Foreskin keratinocyte (primary cell): ENCODE measurements at places on chromosomes 11 and 22. TPM values are rescaled to one million over a fixed set of nuclear protein-coding genes. Genes with fewer than 3 reads are reported as not detected.

Gene OR51B4
- not detected in 2 replicates for total RNA-seq

Gene RFPL3
- total RNA-seq, result not detected in 2 replicates

Gene TMEM191C
- total RNA-seq, result 0.46 and 1.2 TPM in 2 replicates

Gene CARD18
- total RNA-seq, result 0.48 and 0.78 TPM in 2 replicates

Gene DCHS1
- 0.03 and 0.11 TPM in 2 replicates for total RNA-seq

Gene L3MBTL2
- total RNA-seq, result 20.6 and 21.2 TPM in 2 replicates

Gene GPR83
- total RNA-seq, result not detected in 2 replicates

Gene MRGPRE
- not detected in 2 replicates for total RNA-seq

Gene BLID
- total RNA-seq, result 0.78 TPM in 2 replicates

Gene GAL3ST1
- not detected in 2 replicates for total RNA-seq

Gene CRYBB2
- total RNA-seq, result not detected in 2 replicates

Gene ENTHD1
- total RNA-seq, result not detected in 2 replicates

Gene A4GALT
- 11.7 and 16.0 TPM in 2 replicates for total RNA-seq

Gene OR5A1
- total RNA-seq, result not detected in 2 replicates

Gene SNU13
- 155 and 157 TPM in 2 replicates for total RNA-seq

Gene TEX54
- not detected in 2 replicates for total RNA-seq

Gene IL17REL
- not detected in 2 replicates for total RNA-seq

Gene MUC5AC
- not detected in 2 replicates for total RNA-seq

Gene OR52I1
- not detected in 2 replicates for total RNA-seq

Gene UPB1
- not detected in 2 replicates for total RNA-seq

Gene ANO9
- 19.0 and 26.0 TPM in 2 replicates for total RNA-seq

Gene ZC3H7B
- total RNA-seq, result 82.6 and 89.4 TPM in 2 replicates

Gene KRTAP5-8
- total RNA-seq, result not detected in 2 replicates

Gene TBX1
- 0.54 and 0.63 TPM in 2 replicates for total RNA-seq

Gene PATE4
- total RNA-seq, result not detected in 2 replicates

Gene GDPD4
- not detected in 2 replicates for total RNA-seq

Gene CATSPERZ
- total RNA-seq, result 0.44 and 0.46 TPM in 2 replicates

Gene CHRDL2
- total RNA-seq, result not detected in 2 replicates

Gene ART5
- 0.11 TPM in 1 of 2 replicates, not detected in the other for total RNA-seq

Gene MRGPRG
- not detected in 2 replicates for total RNA-seq

Gene P2RY2
- 5.1 and 6.3 TPM in 2 replicates for total RNA-seq

Gene ART1
- total RNA-seq, result not detected in 2 replicates

Gene TIGD3
- 0.07 and 0.14 TPM in 2 replicates for total RNA-seq

Gene SORL1
- 67.1 and 71.9 TPM in 2 replicates for total RNA-seq

Gene CRYAB
- total RNA-seq, result 0.85 and 2.0 TPM in 2 replicates

Gene OVCH2
- 0.95 and 3.1 TPM in 2 replicates for total RNA-seq

Gene DEPDC7
- 18.1 and 18.2 TPM in 2 replicates for total RNA-seq

Gene PIH1D2
- 1.8 and 2.4 TPM in 2 replicates for total RNA-seq

Gene HTR3B
- total RNA-seq, result not detected in 2 replicates

Gene PACSIN3
- 67.9 and 71.4 TPM in 2 replicates for total RNA-seq

Gene EHD1
- 94.9 and 114 TPM in 2 replicates for total RNA-seq

Gene FBLN1
- 31.9 and 44.6 TPM in 2 replicates for total RNA-seq

Gene TCIRG1
- total RNA-seq, result 36.7 and 46.0 TPM in 2 replicates

Gene SGSM1
- not detected in 2 replicates for total RNA-seq

Gene SPDYC
- not detected in 2 replicates for total RNA-seq

Gene TPBGL
- not detected in 2 replicates for total RNA-seq

Gene LAYN
- 8.1 TPM in 2 replicates for total RNA-seq

Gene ARHGAP32
- total RNA-seq, result 8.6 and 11.2 TPM in 2 replicates

Gene OLFML1
- not detected in 2 replicates for total RNA-seq

Gene NLRP14
- total RNA-seq, result 0.04 and 0.07 TPM in 2 replicates

Gene SCN4B
- total RNA-seq, result 3.1 and 4.9 TPM in 2 replicates
